ENCODE measurements at places on chromosomes 2 and 18. TPM values are rescaled to one million over a fixed set of nuclear protein-coding genes. Genes with fewer than 3 reads are reported as not detected.

DHRS9 gene
- 0.21 TPM for total RNA-seq

SLC14A1 gene
- 1.5 TPM for total RNA-seq

C1QL2 gene
- total RNA-seq, result 0.14 TPM

CRYGB gene
- not detected for total RNA-seq

GALNT14 gene
- total RNA-seq, result 15.9 TPM

SPRED2 gene
- 9.6 TPM for total RNA-seq

CD8B gene
- total RNA-seq, result not detected

PELI1 gene
- total RNA-seq, result 26.5 TPM

SULT1C2 gene
- 2.0 TPM for total RNA-seq

EML6 gene
- total RNA-seq, result 9.6 TPM

REG3A gene
- 0.31 TPM for total RNA-seq

NYAP2 gene
- 1.6 TPM for total RNA-seq

EVX2 gene
- total RNA-seq, result 0.15 TPM

SLC4A3 gene
- total RNA-seq, result 8.3 TPM

TGFA gene
- total RNA-seq, result 1.6 TPM

SLC5A7 gene
- total RNA-seq, result 57.4 TPM

COL5A2 gene
- total RNA-seq, result 18.0 TPM

CCDC93 gene
- total RNA-seq, result 25.2 TPM

All from motor neuron (in vitro differentiated cells).